ENCODE measurements at places on chromosomes 12 and 14.

DNA sequence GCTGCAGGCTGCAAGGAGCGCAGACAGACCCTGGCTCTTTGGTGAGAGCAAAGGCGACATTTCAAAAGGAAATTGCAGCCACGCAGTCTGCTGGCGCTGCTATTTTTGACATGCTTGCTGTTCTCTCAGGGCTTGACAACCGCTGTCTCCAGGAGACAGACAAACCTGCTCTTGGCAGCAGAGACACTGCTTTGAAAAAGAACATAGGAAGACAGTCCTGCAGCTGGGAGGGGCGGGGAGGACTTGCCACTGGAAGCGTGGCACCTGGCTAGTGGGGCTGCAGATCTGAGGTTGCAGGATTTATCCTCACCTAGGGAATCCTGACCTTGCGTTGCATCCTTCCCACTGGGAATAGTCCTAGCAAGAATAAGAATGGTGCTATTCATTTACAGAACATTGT, 91.8 kb upstream of the KCNA1 start:
- no peak for DNase-seq

- no peak for DNase-seq
These were observed 775 bp downstream of the NEMF start for GRCh38 chr14:49851813-49852212.

DNA sequence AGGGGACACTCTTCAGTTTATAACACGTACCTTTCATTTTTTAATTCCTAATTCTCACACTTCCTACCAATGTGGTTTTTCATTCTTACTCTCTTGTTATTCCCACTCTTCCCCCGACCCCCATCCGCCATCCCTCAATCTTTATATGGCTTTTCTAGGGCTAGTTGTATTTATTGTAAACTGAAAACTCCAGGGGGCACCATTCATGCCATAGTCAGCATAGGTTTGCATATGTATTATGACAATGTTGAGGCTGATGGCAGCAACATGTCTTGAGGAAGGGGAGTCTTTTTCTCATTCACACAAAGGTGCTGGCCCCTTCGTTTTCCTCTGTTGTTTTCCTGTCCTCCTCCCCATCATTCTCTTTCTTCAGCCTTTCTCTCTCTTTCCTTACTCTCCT, 27.7 kb upstream of the LTA4H start:
- DNase-seq = no peak

- no peak for DNase-seq
These were observed 11.5 kb downstream of the SLC38A2 start for GRCh38 chr12:46360908-46361666.

DNA sequence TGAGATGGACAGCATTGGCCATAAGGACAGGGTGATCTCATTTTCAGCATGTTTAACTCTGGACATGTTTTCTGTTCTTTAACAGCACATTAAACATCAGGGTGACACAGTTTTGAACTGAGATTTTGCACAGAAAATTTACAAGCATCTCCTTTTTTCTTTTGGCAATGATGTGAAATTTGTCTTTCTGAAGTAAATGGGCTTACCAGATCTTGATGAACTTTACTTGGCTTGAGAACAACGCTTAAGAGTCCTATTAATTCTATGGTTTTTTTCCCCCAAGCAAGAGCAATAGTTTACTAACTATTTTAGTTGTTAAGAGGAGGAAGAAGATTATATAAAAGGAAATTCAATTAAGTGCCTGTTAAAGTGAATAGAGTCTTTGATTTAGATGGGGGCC, 491.0 kb downstream of the SNAPC1 start:
- no peak for DNase-seq

GRCh38 chr12:5882511-5883190, 62.4 kb downstream of the ANO2 start:
- DNase-seq = no peak

- no peak for DNase-seq
These were observed 209.7 kb downstream of the PRKD1 start for GRCh38 chr14:29717901-29718300.

DNA sequence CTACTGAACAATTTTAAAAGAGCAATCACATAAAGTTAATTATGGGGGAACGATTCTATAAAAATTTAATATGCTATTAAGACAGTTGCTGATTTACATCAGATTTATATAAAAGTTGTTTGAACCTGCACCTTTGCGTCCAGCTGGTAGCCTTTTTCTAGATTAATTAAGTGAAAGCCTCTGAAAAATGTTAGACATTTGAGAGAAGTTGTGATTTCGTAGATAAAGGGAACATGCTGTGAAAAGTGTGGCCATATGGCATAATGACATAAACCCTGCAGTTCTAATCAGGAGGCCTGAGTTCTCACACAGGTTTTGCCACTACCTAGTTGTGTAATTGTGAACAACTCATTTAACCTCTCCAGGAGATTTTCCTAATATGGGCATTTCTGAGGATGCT, 187.2 kb downstream of the TMTC2 start:
- DNase-seq = no peak
